ENCODE measurements at places on chromosomes 1 and 21.
A peak's percentile ranks its signal among the peaks of the same experiment; 100 is the strongest.

DNA sequence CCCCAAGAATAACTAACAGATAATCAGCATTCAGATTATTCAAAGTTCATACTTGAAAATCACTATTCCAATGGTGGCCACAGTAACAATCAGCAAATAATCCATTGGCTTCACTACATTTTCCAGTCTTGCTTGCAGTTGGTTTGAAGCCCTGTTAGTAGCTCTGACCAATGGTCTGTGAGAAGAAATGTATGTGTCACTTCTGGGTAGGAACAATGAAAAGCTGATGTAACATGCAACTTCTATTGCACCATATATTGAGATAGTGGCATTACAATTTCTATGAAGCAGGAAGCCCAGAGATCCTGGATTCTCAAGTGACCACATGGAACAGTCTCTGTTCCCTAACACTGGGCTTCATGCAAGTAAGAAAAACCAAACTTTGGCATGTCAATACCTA, 250.9 kb upstream of the DAB1 start:
- DNase-seq, result no peak

DNA sequence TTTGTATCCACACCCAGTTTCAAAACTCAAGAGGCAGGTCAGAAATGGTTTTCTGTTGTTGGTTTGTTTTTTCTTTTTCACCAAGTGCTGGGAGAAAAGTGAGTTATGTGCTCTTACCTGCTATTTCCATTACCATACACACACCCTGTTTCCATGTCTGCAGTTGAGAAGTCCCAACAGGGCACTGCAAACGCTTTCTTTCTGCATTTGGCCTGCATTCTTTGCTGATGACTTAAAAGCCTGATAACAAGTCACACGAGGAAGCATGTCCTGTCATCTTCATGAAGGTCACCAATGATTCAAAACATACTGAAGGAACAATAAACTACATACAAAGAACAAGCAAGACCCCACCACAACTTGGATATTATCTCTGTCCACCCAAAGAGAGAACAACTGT, 24.8 kb upstream of the KCNE1 start:
- no peak for DNase-seq

- no peak for DNase-seq
These were observed 94.1 kb downstream of the ADGRL2 start for GRCh38 chr1:81894867-81895266.

GRCh38 chr21:31234936-31235335, 109.1 kb downstream of the TIAM1 start:
- DNase-seq, result no peak

DNA sequence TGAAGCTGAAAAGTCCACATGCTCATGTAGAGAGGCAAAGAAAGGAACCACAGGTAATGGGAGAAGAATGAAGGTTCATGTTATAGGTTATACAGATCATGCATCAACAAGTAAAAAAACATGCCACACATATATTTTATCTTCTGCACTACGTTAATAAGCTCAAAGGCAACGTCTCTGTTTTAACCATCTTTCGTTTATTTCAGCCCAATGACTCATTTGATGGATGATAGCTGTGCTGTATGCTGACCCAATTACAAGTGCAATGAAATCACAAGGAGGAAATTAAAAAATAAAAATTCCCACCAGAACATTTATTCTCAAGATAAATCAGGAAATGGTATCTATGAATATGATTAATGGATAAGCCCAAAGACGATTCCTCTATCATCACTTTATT, 24.6 kb downstream of the XCL1 start:
- no peak for DNase-seq

GRCh38 chr1:205458777-205459566, 3.1 kb upstream of the BLACAT1 start:
- DNase-seq, result no peak

GRCh38 chr21:26140164-26140579, 30.4 kb downstream of the APP start:
- no peak for DNase-seq

DNA sequence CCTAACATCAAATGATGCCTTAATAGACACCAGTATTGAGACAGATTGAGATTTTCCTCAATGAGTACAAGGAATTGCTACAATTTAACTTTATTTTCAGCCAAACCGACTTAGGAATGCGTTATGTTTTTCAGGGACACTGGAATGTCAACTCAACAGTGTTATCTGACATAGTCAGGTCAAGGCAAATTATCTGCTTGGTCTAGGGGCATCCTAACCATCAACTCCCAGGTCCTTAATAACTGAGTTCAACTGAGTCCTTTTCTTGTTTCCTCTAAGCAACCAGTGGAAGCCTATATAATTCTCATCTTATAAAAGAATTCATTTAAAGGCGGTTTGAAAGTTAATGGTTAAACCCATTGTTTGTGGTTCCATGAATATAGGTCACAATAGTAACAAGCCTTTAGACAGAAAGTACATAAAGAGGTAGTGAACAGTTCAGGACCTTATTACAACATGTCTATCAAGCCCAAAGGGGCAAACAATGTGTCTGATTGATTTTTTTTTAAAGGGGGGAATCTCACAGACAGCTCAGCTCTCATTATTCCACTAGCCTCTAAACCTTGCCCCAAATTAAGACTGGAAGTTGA, 32.3 kb upstream of the NR5A2 start:
- no peak for DNase-seq

GRCh38 chr21:43736224-43736883, 17.4 kb downstream of the PDXK start:
- no peak for DNase-seq

GRCh38 chr1:6580119-6580592, 362 bp downstream of the ZBTB48 start:
- DNase-seq, result no peak

- DNase-seq, result no peak
These were observed 36.1 kb upstream of the ST6GALNAC3 start for GRCh38 chr1:76038287-76039004.

DNA sequence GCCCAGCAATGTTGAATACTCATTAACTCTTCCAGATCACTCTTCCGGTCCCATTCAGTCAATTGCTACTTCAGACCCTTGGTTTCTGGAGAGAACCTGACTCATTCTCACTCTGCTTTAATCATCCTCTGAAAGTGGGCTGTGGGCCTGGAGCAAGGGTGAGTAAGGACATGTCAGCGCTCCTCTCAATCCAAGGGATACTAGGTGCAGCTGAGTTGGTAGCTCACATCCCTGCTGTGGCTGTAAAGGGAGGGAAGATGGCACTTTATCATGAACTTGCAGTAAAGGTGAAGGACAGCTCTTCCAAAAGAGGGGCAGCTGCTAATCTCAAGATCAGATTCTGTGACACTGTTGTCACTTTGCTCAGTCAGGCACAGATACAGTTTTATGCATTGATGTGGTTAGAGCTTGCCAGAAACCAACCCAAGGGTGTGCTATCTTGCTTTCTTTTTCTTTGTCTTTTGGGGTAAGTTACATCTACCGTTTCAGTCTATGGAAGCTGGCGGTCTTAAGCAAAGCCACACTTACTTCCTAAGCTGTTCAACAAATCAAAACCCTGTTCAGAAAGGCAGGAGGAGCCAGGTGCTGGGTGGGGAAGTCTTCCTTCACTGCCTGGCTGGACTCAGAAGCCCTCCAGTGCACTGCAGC, 26.5 kb upstream of the NTPCR start:
- DNase-seq, result no peak

- DNase-seq, result no peak
These were observed 726.5 kb upstream of the ADAMTS5 start for GRCh38 chr21:27693376-27693775.

DNA sequence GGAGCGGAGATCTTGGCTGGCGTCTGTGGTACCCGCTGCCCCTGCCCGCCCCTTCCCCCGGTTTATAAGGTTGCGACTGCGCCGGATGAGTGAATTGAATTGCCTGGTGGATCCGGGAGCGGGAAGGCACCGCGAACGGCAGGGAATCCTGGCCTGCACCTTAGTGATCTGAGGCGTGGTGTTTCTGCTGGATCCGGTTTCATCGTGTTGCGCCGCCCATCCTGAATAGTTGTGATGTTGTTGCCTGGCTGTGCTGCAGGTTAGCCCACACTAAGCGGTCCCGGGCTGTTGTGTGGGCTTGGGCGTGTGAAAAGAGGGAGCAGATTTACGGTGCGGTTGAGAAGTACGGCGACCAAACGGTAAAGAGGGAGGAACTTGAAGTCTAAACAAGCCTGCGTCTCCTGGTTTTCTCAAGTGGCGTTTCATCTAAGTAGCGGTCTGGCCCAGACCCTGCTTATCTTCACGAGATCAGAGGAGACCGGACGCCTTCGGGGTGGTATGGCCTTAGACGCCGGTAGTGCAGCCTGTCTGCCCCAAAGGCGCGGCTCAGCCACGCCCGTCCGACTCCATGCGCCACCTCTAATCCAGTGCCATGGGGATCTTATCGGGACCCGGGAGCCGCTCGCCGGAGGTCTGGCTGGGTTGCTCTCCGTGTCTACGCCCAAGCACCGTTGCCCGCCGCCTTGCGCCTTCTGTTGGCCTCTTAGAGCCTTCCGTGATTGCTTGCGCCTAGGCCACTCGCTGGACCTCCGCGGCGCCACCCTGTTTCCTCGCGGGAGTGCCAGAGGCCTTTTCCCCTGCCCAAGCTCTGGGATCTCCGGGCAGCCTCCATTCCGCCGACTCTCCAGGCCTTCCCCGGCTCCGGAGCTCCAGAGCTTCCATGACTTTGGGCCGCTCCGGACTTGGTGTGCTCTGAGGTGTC, 87.5 kb upstream of the RHOU start:
- no peak for DNase-seq

GRCh38 chr21:38282921-38283320, 26.1 kb downstream of the KCNJ15 start:
- DNase-seq, result no peak

- DNase-seq, result no peak
These were observed 55.6 kb downstream of the PEX14 start for GRCh38 chr1:10530281-10530740.

GRCh38 chr1:246583056-246583440, 16.8 kb downstream of the CNST start:
- no peak for DNase-seq

- no peak for DNase-seq
These were observed 25.0 kb upstream of the HIVEP3 start for GRCh38 chr1:41943717-41944116.

- DNase-seq, result no peak
These were observed 15.3 kb upstream of the TMCO2 start for GRCh38 chr1:40232444-40232843.

- DNase-seq, result no peak
These were observed 7.1 kb downstream of the SMPDL3B start for GRCh38 chr1:27941671-27942540.

DNA sequence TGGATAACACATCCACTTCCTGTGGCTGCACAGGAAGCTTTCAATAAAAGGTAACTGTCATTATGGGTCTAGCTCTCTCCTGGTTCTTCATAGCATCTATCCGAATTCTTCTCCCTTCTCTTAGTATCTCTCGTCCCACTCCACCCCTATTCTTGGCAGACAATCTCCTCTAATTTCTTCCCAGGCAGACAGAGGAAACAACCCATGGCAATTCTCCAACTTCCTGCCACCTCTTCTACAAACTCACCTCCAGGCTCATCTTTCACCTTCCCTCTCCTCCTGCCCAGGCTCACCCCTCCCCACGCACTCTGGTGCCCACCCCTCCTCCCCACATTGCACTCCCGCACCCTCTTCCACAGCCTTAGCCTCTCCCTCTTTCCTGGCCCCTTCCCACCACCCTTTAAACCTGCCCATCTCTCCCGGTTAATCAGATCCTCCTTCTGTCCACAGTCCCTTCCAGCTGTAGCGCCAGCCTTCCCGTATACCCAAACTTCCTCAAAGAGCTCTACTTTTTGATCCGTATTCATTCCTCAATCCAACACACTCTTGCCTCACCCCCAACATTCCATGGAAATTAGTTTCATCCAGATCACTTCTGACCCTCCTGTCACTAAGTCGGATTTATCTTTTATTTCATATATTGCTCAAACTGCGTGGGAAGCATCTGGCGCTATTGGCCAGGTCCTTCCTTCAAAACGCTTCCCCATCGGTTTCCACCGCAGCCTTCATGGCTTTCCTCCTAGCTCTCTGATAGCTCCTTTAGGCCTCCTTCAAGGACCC, 25.9 kb downstream of the SHISA4 start:
- no peak for DNase-seq

DNA sequence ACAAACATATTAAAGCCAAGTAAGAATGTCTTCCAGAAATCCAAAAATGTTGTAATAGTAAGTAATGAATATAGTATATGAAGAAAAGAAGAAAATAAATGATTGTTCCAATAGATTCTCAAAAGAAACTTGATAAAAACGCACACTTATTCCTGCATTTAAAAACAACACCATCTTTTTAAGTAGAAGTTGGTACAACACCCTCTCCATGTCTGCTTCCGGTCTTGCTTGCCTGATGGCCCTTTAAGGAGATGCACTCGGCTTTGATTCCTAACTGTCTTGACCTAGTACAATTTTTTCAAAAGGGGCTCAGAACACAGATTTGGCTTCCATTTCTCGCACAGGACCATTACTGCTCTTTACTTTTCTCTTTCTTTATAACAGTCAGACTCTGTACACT, 9.0 kb downstream of the CLCA1 start:
- DNase-seq, result no peak

DNA sequence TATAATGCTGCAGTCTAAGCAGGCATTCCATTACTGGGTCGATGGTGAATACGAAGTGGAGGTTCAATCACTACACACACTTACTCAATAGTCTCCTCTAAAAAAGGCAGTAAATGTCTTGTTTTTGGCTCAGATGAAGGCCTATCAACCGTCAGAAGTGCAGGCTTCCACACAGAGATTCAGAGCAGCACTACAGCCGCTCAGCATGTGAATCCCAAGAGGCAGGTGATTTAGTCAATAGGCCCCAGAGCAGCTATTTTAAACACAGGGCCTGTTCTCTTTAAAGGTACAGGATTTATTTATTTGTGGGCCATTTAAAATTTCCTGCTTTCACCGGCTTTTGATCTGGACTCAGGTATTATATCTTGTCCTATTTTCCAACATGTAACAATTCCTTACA, 293.7 kb downstream of the RGS7 start:
- DNase-seq, result no peak

DNA sequence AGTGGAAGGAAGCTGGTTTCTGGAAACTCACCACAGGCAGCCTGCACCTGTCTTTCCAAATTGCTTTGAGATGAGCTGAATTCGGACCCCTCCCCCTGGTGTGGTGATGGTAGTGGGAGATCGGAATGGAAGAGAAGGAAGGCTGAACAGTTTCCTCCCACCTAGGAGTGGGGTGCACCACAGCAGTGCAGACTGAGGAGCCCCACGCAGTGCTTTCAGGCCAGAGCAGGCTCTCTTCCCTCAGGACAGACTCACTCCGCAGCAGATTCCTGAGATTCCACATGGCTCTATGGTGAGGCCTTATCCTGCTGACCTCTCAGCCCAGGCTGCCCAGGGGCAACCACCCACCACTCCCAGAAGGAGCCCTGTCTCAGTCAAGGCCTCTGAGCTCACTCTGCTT, 80.9 kb downstream of the ATP1A1 start:
- no peak for DNase-seq

DNA sequence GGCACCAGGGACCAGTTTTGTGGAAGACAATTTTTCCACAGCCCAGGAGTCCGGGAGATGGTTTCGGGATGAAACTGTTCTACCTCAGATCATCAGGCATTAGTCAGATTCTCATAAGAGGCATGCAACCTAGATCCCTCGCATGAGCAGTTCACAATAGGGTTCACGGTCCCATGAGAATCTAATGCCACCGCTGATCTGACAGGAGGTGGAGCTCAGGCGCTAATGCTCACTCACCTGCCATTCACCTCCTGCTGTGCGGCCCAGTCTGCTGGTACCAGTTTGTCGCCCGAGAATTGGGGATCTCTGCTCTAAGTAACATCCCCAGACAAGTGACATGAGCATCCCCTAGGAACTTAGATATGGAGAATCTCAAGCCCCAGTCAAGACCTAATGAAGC, 180.7 kb downstream of the COQ8A start:
- no peak for DNase-seq

GRCh38 chr1:198656500-198656932, 17.7 kb downstream of the PTPRC start:
- DNase-seq, result no peak

GRCh38 chr1:39799770-39800470, 11.3 kb upstream of the BMP8B start:
- peak; percentile 20 for DNase-seq

All from hypothalamus (tissue), 51 donors.